ENCODE measurements at places on chromosomes 12 and 14. TPM values are rescaled to one million over a fixed set of nuclear protein-coding genes. Genes with fewer than 3 reads are reported as not detected.

DNA sequence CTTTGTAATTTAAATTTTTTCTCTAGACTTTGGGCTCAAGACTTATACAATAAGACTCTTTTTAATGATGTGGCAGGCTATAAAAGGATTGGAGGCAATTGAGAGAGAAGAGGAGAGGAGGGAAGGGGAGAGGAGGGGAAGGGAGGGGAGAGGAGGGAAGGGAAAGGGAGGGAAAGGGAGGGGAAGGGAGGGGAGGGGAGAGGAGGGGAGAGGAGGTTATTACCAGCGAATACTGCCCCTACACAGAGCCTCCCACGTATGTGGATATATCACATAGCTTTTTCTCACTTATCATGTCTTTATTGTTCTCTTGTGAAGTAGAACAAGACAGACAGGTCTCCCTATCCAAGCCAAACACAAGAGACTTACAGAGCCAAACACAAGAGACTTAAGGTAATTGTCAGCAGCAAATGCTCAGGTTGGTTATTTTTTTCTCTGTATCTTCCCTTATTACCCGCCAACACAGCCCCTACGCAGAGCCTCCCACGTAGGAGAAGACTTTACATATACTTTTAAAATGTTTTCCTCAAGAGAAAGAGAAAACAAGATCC, 63.1 kb downstream of the DRAM1 start:
- peaks cover 3% of the 10 kb centered on the region for H3K27me3 ChIP-seq
- no peak overlapping the region for H3K4me3 ChIP-seq
- H3K27ac ChIP-seq: no peak overlapping the region
- DNase-seq: no peak
- H3K4me1 ChIP-seq: peaks cover 17% of the 10 kb centered on the region

DNA sequence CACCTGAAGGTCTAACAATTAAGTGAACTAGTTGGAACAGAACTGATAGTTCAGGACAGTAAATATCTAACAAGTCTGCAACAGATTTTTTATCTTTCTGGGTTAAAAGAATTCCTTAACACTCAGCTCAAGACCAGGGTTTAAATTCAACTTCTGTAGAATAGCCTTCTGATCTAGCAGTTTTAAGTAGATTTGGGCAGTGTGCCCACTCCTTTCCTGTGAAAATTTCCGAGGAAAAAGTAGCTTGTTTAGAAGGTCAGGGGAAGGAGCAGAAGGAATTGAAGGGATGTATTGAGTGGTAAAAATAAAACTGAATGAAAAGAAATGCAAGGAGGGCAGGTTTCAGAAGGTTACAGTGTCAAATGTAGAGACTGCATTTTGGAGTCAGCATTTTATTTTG, 45.8 kb downstream of the ATL1 start:
- peak overlapping the region; percentile 15 for H3K27ac ChIP-seq
- H3K27me3 ChIP-seq: no peaks in the 10 kb centered on the region
- DNase-seq: no peak
- H3K4me3 ChIP-seq: no peak overlapping the region
- peaks cover 10% of the 10 kb centered on the region for H3K4me1 ChIP-seq
- peaks cover 7% of the 10 kb centered on the region for H3K36me3 ChIP-seq

- H3K4me3 ChIP-seq: no peak overlapping the region
- H3K27ac ChIP-seq: no peak overlapping the region
- no peak for DNase-seq
- H3K4me1 ChIP-seq: peaks cover 7% of the 10 kb centered on the region
- no peaks in the 10 kb centered on the region for H3K36me3 ChIP-seq
These were observed 38.1 kb upstream of the PCED1B start for GRCh38 chr12:47041327-47041726.

The GALNT16 gene
- total RNA-seq: 34.4 TPM

DNA sequence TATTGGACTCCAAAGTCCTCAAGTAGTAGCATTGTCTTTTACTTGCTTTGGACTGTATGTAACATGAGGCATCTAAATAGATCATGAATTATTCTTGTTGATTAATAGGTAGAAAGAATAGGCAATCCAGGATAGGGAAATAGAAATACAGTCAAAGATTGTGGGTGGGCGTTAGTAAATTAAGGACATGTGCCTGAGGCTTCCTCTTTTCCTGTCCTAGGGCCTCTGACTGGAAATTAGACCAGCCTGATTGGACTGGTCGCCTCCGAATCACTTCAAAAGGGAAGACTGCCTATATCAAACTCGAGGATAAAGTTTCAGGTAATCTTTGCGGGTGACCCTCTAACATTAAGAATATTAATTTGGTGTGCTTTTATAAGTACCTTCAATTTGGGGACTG, 7.6 kb downstream of the NECAP1 start:
- no peak overlapping the region for H3K4me3 ChIP-seq
- H3K4me1 ChIP-seq: peaks cover 3% of the 10 kb centered on the region
- peaks cover 30% of the 10 kb centered on the region for H3K36me3 ChIP-seq
- no peak for DNase-seq
- no peaks in the 10 kb centered on the region for H3K27me3 ChIP-seq

GRCh38 chr12:40907115-40907527, 214.9 kb downstream of the CNTN1 start:
- no peak overlapping the region for H3K4me3 ChIP-seq
- H3K27ac ChIP-seq: no peak overlapping the region
- no peaks in the 10 kb centered on the region for H3K4me1 ChIP-seq
- no peaks in the 10 kb centered on the region for H3K36me3 ChIP-seq

The FLVCR2 gene
- 1.7 TPM for total RNA-seq

GRCh38 chr12:6084261-6084968, 40.1 kb downstream of the VWF start:
- H3K4me3 ChIP-seq: no peak overlapping the region
- H3K27me3 ChIP-seq: no peaks in the 10 kb centered on the region
- DNase-seq: peak; percentile 67
- H3K36me3 ChIP-seq: no peaks in the 10 kb centered on the region
- H3K27ac ChIP-seq: peak overlapping the region; percentile 1

The TAS2R8 gene
- not detected for total RNA-seq

DNA sequence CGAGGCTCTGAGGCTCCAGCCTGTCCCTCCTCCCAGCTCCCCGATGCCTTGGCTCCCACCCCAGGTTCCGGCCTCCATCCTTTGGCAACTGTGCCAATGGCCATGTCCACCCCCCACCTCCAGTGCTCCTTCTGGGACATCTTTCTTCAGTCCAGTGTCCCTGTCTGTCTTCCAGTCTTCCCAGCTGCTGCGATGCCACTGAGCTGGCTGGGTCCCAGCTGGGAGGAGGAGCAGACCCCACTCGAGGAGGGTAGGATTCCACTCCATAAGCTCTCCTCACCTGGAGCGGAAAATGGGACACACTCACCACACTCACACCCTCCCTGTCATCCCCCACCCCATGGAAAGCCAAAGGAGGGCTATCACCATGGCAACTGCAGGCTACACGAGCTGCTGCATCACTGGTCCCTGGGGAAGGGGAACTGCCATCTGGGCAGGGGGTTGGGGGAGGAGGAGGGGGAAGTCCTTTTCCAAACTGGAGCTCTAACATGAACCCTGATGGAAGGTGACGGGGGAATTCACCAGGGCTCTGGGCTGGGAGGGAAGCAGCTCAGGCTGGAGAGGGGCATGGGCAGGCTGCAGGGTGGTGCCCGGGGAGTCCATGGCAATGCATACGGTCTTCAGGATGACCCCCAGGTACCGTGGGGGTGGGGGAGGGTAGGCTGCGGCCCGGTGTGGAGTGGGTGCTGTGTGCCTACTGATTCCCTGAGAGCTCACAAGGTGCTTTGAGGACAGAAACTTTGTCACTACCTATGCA, 94.3 kb downstream of the LRRC74A start:
- peak overlapping the region; percentile 12 for H3K4me3 ChIP-seq
- H3K27me3 ChIP-seq: no peaks in the 10 kb centered on the region
- peak overlapping the region; percentile 99 for H3K27ac ChIP-seq

GRCh38 chr12:32158525-32158924, 51.9 kb downstream of the BICD1 start:
- DNase-seq: no peak
- no peaks in the 10 kb centered on the region for H3K36me3 ChIP-seq
- no peak overlapping the region for H3K4me3 ChIP-seq
- peaks cover 9% of the 10 kb centered on the region for H3K4me1 ChIP-seq

DNA sequence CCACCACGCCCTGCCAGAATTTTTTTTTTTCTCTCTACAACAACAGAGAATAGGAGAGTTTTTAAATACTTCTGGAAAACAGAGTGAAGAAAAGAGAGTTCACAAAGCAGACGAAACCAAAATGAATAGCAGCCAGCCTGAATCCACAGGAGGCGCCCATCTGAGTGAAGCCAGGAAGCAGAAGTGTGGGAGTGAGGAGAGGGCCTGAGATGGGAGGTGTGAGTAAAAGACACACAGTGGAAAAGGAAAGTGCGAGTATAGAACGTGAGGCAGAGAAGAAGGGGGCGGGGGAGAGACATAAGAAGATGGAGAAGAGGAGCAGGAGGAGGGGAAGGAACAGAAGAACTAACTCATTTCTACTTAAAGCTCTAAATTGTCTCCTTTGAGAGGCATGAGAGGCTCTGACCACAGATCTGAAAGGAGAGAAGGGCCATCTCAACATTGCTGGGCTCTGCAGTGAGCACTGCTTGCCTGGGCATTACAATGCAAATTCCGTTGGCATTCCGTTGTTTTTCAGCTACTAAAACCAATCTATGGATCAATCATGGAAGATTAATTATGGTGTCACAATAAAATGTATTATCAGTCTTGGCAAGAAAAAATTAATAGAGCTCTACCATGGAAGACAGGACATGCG, 140.1 kb upstream of the CPSF6 start:
- H3K36me3 ChIP-seq: no peaks in the 10 kb centered on the region
- no peak overlapping the region for H3K4me3 ChIP-seq
- DNase-seq: no peak
- H3K4me1 ChIP-seq: peaks cover 7% of the 10 kb centered on the region

The TMPRSS12 gene
- not detected for total RNA-seq

The ARMH4 gene
- 22.7 TPM for total RNA-seq

The PIWIL1 gene
- not detected for total RNA-seq

DNA sequence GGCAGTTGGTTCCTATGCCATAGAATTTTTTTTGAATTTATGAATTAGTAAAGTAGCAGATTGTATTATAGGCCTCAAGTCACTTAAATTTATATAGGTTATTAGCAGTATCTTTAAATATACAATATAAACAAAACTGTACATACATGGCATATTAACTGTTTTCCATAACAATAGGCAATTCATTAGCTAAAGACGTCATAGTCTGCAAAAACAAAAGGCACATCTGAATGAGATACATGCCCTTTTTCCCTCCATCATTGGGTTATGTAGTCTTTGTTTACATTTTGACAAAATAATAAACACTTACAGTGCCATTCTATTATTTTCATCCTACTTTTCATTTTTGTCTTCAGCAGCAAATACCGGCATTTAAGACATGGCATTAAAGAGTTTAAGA, 1.1 kb upstream of the VCPKMT start:
- peaks cover 26% of the 10 kb centered on the region for H3K4me1 ChIP-seq
- peaks cover 15% of the 10 kb centered on the region for H3K36me3 ChIP-seq
- no peak overlapping the region for H3K4me3 ChIP-seq
- H3K27ac ChIP-seq: peak overlapping the region; percentile 22
- H3K27me3 ChIP-seq: no peaks in the 10 kb centered on the region

- no peak for DNase-seq
- H3K27me3 ChIP-seq: peaks cover 24% of the 10 kb centered on the region
- H3K4me3 ChIP-seq: no peak overlapping the region
- H3K36me3 ChIP-seq: no peaks in the 10 kb centered on the region
- peaks cover 18% of the 10 kb centered on the region for H3K4me1 ChIP-seq
These were observed 65.4 kb downstream of the C14orf132 start for GRCh38 chr14:96104469-96105057.

DNA sequence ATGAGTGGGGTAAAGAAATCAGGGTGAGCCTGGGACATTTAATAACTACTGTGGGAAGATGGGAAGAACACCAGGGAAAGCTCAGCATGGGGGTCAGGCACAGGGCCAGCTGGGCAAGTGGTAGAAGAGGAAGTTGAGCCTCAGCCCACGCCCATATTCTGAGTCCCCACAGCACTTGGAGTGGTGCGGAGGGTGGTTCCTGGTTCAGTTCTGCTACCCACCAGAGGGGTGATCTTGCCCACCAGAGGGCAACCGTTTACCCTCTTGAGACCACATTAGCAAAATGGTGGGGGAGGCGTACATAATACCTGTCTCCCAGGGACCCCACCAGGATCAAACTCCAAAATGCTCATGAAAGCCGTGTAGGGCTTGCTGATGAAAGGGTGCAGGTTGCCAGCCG, 16.8 kb upstream of the ANKRD33 start:
- peaks cover 9% of the 10 kb centered on the region for H3K27me3 ChIP-seq
- no peak overlapping the region for H3K27ac ChIP-seq
- H3K36me3 ChIP-seq: no peaks in the 10 kb centered on the region
- DNase-seq: peak; percentile 58

GRCh38 chr12:32533971-32534590, 134.7 kb downstream of the FGD4 start:
- DNase-seq: no peak
- H3K27me3 ChIP-seq: no peaks in the 10 kb centered on the region
- peak overlapping the region; percentile 92 for H3K27ac ChIP-seq
- H3K4me3 ChIP-seq: peak overlapping the region; percentile 66
- peaks cover 54% of the 10 kb centered on the region for H3K4me1 ChIP-seq

GRCh38 chr12:52871291-52872039, 22.7 kb upstream of the KRT78 start:
- H3K4me3 ChIP-seq: peak overlapping the region; percentile 9
- H3K36me3 ChIP-seq: no peaks in the 10 kb centered on the region
- H3K4me1 ChIP-seq: peaks cover 60% of the 10 kb centered on the region
- no peaks in the 10 kb centered on the region for H3K27me3 ChIP-seq
- no peak for DNase-seq
- H3K27ac ChIP-seq: peak overlapping the region; percentile 98

DNA sequence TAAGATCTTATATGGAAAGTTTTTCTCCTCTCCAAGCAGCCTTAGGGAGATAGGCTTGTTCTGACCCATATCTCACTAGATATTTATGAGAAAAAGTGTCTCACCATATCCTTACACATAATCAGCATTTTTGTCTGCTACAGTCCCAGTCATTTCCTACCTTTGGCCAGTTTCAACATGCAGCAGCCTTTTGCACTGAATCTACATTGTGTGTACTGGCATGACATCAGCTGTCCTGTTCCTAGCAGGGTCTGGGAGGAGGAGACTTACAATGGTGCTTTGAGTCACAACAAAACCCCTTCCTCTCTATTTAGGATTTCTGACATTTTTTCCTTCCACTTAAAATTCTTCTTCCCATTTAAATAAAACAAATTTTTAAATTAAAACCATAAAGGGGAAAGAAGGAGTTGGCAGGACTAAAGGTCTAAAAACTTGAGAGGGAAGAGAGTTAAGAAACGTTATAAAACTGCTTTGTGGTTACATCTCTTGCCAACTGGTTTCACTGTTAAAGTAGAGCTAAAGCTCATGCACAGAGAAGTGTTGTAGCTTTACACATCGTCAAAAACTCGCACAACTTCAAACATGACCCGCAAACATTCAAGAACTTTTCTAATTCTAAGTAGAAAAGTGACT, 53.3 kb upstream of the CERS5 start:
- H3K36me3 ChIP-seq: peaks cover 5% of the 10 kb centered on the region
- no peaks in the 10 kb centered on the region for H3K27me3 ChIP-seq
- DNase-seq: no peak
- peaks cover 42% of the 10 kb centered on the region for H3K4me1 ChIP-seq
- no peak overlapping the region for H3K4me3 ChIP-seq
- H3K27ac ChIP-seq: no peak overlapping the region

Data from chondrocyte (in vitro differentiated cells).